Prostate gland (tissue), 2 donors: ENCODE measurements at places on chromosomes 3 and 15. TPM values are rescaled to one million over a fixed set of nuclear protein-coding genes. Genes with fewer than 3 reads are reported as not detected.
A peak's percentile ranks its signal among the peaks of the same experiment; 100 is the strongest.

Gene CCK
- total RNA-seq, result 50.7 TPM

- no peaks in the 10 kb centered on the region for H3K4me1 ChIP-seq
- no peaks in the 10 kb centered on the region for H3K27me3 ChIP-seq
- H3K36me3 ChIP-seq, result no peaks in the 10 kb centered on the region
- no peak overlapping the region for H3K4me3 ChIP-seq
- DNase-seq, result no peak
These were observed 91.1 kb upstream of the LRRN1 start for GRCh38 chr3:3707858-3708768.

Gene AADAC
- not detected for total RNA-seq

- H3K27me3 ChIP-seq, result no peaks in the 10 kb centered on the region
- peak overlapping the region; percentile 47 for H3K27ac ChIP-seq
- no peaks in the 10 kb centered on the region for H3K4me1 ChIP-seq
These were observed 10.0 kb downstream of the ANKDD1A start for GRCh38 chr15:64921711-64922110.

Gene TJP1
- total RNA-seq, result 88.4 TPM

DNA sequence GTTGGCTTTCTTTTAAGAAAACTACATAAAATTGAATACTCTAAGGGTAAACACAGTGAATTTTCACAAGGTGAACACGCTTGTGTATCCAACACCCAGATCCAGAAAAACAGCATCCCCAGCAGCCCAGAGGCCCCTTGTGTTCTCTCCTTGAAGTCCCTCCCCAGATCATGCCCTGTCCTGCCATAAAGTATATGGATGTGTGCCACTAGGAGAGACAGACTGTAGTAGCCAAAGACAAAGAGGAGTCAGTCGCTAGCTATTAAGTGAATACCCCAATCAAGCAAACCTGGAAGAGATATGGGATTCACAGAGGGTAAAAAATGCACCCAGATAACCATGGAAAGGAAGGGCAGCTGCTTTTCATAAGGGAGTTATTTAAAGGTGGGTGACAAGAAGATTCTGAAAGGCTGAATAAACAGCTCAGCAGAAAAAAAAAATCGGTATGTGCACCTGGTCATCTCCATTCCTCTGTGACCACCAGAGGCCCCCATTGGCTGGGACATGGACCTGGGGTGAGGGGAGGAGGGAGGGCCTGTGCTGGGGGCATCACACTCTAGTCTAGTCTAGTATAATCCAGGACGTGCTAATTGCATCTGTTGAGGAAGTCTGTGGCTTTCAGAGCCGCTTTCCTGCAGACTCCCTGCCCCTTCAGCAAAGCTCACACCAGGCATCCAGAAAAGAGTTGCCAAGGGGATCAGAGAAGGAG lies 167.3 kb upstream of the NDN start:
- DNase-seq, result no peak
- H3K27ac ChIP-seq, result no peak overlapping the region
- H3K4me1 ChIP-seq, result no peaks in the 10 kb centered on the region

DNA sequence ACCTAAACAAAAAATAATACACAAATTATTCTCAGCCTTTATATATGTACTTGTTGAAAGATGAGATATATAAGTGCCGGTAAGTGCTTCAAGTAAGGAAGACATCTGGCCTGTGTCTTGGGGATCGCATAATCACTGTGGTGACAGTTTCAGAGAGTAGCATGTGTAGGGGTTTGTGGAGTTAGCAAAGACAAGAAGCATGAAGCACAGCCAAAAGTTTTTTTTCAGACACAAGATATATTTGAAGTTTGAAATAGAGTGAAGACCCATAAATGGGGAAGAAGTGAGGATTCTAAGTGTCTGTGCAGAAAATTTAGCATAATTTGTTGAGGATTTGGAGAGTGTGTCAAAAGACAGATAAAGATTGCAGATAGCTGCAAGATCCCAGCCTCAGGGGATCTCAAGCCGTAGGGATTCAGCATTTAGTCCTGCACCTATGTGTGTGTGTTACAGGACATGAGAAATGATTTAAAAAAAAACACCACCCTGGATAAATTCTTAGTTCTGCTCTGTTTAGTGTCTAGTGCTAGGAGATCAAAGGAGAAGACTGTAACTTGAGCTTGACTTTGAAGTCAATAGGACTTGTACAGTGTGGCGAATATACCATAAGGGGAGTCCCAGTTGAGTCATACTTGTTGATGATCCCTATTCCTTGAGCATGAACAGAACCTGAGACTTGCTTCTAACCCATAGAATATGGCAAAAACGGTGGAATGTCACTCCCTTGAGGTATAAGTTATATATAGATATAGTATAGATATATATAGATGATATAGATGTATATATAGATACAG lies 123.9 kb upstream of the GRM7 start:
- no peak overlapping the region for H3K27ac ChIP-seq
- no peaks in the 10 kb centered on the region for H3K36me3 ChIP-seq
- H3K4me1 ChIP-seq, result no peaks in the 10 kb centered on the region
- no peak for DNase-seq
- H3K27me3 ChIP-seq, result no peaks in the 10 kb centered on the region
- no peak overlapping the region for H3K4me3 ChIP-seq

Gene SLC28A2
- not detected for total RNA-seq

Gene FBXW12
- not detected for total RNA-seq

DNA sequence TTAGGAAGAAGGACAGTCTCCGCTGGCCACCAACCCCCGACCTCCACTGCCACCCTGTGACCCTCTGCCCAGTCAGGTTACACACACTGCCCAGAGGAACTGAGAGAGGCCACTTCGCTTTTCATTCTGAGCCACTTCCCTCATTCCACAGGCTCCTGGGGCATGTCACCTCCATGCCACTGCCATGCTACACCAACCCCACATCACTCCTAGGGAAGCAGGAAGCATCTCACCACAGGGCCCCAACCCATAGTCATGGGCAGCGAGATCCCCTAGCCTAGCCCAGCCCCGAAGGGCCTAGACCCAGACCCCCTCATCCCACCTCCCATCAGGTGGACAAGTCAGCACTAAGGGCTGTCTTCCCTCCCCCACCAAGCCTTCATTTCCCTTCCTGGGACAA lies 1.4 kb downstream of the PLCB2 start:
- DNase-seq, result no peak
- no peaks in the 10 kb centered on the region for H3K4me1 ChIP-seq
- H3K27me3 ChIP-seq, result no peaks in the 10 kb centered on the region

DNA sequence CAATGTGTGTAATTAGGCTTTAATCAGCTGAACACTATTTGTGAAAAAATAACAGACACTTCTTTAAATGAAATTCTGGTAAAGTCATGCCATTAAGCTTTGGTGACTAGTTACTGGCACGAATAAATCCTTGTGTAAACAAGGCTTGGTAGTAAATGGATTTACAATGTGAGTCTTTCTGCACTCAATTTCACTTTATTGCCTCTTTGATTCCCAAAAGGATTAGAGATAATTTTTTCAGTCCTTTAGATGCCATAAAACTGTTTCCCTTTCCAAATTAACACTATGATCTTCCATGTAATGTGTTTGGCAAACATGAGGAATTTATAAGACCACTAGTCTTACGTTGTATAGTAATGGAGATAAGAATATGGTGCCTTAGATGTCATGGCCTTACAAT lies 339.5 kb upstream of the DNAJC19 start:
- peaks cover 2% of the 10 kb centered on the region for H3K27me3 ChIP-seq
- H3K27ac ChIP-seq, result no peak overlapping the region
- H3K4me1 ChIP-seq, result no peaks in the 10 kb centered on the region
- H3K36me3 ChIP-seq, result no peaks in the 10 kb centered on the region
- no peak for DNase-seq
- H3K4me3 ChIP-seq, result no peak overlapping the region

DNA sequence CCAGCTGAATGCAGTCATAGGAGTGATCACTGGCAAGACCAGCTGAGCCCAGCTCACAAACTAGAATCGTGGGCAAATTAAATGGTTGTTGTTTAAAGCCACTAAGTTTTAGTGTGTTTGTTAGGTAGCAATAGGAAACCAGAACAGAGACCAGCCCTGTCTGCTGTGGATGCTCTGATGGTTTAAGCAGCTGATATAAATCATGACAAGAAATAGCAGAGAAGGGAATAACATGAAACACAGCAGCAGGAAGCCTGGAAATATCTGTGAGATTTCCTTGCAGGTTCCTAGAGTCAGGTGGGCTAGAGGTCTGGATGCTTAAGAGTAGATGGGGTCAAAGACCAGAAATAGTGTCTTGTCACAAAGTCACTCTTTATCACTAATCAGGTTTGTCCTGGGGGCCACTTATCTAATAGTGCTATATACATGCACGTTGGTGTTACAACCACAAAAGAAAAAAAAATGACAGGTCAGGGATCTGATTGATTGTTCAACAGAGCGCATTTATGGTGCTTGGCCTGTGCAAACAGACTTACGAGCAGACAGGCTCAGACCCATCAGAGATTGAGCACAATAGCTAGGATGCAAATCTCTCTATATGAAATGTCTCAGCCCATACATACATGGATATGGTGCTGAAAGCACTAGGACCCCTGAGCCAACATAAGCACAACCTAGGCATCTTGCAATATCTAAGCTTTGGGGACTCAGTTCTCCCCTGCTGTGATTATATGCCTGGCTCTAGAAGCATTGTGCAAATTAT lies 967.7 kb downstream of the AGBL1 start:
- H3K4me3 ChIP-seq, result no peak overlapping the region
- H3K27me3 ChIP-seq, result no peaks in the 10 kb centered on the region
- H3K36me3 ChIP-seq, result no peaks in the 10 kb centered on the region
- no peak for DNase-seq

DNA sequence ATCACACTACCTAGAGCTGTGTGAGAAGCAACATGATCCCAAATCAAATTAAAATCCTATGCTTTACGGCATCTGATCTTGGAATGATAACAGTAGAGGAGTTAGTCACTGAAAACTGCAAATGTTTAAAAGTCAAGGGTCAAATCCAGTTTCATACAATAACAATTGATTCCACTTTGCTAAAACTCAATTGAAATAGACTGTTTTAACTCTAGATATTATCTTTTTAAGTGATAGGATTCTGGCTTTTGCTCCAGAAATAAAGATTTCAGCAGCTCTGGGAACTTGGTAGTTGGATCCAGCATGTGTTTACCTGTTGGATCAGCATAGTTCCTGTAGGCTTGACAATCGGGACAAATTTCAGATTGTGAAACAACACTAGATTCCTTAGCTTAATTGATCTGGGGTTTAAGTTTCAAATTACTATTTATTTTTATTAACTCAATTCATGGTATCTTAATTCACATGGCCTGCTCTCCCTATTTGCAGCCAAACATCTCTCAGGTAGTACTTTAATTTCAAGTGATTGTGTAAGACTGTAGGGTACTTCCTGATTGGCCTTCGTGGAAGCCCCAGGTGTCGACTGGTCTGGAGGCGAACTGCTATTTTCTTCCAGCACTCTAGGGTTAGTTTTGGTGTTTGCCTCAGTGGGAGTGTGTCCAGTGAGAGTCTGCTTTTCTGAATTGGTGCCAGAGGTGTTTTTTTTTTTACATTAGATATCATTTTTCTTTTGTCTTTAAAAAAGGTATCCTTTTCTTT lies 16.6 kb downstream of the NFKBIZ start:
- H3K4me1 ChIP-seq, result no peaks in the 10 kb centered on the region
- H3K27ac ChIP-seq, result peak overlapping the region; percentile 15
- H3K27me3 ChIP-seq, result no peaks in the 10 kb centered on the region
